Ecto neural progenitor cell (in vitro differentiated cells): ENCODE measurements at places on chromosomes 5 and 9.

DNA sequence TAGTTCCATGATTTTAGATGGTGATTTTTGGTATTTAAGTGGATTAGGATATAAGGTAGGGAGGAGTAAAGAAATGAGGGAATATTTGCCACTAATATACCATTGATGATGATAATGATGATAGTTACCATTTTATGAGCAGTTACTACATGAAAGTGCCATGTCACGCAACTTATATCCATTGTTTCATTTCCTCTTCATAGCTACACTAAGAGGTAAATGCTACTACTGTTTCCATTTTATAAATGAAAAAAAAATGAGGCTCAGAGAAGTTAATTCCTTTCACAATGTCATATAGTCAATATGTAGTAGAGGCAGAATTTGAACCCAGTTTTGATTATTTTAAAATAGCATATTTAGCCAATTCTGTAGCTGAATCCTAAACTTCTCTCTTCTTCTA lies 112.2 kb upstream of the ADRA1B start:
- DNase-seq: no peak

- DNase-seq: no peak
These were observed 7.9 kb downstream of the C9orf50 start for GRCh38 chr9:129612815-129613519.

GRCh38 chr9:132797861-132798659 lies 80.0 kb downstream of the AK8 start:
- peak; percentile 36 for DNase-seq

DNA sequence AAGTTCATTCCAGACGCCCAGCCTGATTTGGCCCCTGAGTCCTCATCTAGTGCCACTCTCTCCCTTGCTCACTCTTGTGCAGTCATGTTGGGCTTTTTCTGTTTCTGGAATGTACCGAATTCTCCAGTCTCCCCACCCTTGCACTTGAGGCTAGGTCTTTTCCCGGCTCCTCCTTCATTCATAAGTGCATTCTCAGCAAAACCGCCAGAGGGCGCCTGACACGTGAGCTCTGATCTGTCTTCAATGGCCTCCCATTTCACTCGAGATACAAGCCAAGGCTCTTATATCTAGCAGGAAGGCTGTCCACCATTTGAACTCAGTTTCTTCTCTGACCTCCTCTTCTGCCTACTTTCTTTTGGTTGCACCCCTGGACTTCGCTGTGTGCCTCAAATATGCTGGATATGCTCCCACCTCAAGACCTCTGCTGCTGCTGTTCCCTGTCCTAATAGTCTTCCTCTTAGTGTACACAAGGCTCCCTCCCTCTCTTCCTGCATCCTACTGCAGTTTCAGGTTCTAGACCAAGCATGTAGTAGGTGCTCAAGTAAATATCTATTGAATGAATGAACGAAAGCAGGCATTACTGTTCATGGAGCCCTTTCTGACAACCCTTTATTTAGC lies 568.1 kb upstream of the WWC1 start:
- DNase-seq: peak; percentile 83

- no peak for DNase-seq
These were observed 1280.2 kb upstream of the C9orf72 start for GRCh38 chr9:28853477-28853876.

- DNase-seq: no peak
These were observed 263.4 kb downstream of the SEC61B start for GRCh38 chr9:99485459-99485858.

DNA sequence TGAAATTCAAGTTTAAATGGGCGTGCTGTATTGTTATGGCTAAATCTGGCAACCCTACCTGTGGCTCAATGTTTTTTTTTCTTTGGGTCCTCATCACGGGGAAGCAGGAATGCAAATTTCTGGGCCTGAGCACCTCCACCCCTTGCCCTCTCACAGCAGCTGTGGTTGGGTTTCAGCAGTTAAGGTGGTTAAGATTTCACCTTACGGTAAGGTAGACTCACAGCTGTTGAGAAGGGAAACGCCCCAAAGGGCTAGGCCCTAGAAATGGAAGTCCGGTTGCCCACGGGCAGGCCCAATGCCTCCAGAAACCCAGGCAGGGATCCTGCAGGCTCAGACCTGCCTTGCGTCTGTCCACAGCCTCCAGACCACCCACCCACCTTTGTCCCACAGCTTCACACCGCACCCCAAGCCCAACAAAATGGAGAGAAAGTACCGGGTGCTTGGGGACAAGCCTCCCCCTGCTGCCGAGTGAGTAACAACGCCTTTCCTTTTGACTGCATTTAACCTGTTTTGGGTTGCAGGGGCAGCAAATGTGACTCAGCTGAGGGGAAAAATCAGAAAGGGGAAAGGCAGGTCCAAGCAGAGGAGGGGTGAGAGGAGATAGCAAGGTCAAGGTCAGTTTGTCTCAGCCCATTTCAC lies 48.1 kb upstream of the TDRD7 start:
- no peak for DNase-seq

GRCh38 chr9:116160676-116161571 lies 7.3 kb downstream of the PAPPA start:
- no peak for DNase-seq

GRCh38 chr5:159386028-159386711 lies 55.9 kb upstream of the IL12B start:
- DNase-seq: no peak

DNA sequence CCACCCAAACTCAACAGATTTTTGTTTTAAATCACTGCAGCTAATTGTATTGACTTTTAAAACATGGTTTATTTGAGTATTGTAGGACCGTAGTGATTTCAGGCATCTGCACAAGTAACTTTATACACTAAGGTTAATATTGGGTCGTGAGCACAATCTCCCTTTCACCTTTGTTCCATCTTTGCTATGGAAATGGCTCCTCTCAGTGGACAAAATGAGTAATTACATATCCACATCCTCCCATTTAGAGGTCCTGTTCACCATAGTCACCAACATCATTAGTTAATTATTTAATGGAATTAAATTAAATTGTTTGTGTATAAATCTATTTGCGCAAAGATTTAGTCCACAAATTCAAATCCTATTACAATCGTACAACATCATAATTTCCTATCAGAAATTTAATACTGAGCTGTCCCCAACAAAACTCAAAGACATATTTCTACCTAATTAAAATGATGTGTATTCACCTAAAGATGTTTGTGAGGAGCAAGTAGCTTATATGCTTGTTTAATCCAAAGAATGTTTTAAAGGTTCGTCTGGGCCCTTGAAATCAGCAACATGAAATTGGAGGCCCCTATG lies 173.0 kb upstream of the DAPK1 start:
- no peak for DNase-seq

GRCh38 chr9:8677741-8678140 lies 878.2 kb upstream of the DMAC1 start:
- DNase-seq: no peak

GRCh38 chr9:75907329-75907728 lies 16.9 kb downstream of the PCSK5 start:
- DNase-seq: no peak

DNA sequence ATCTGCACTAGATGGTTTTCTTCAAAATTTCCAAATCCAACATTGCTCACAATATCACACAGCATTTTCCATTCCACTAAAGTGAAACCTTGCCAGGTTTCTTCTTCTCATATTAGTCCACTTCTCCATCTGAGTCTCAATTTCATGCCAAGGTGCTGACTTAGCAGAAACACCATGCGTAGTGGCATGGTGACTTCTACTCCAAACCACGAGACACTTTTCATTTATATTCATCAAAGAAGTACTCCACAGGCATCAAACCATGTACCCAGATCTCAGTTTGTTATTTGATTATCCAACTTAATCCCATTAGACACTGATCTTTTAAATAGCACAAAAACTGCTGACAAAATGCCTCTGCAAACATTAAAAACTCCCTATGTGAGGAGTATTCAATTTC lies 233.4 kb upstream of the ITGA1 start:
- no peak for DNase-seq

DNA sequence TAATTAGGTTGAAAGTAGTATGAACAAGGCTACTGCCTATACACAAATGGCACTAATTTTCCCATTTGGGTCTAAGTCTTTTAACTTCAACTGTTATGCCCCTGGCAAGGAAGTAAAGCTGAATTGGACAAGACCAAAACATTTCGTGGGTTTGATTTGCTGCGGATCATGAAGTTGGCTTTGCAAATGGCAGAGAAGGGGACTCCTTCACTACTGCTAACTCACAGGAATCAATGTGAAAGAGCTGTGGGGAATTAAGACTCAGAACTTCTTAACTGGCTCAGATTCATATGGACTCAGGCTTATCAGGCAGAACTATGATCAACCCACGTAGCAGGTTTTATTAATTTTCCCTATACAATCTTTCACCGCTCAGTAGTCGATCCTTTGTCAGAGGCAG lies 73.8 kb upstream of the IFNE start:
- no peak for DNase-seq

- DNase-seq: no peak
These were observed 419.4 kb downstream of the MTRR start for GRCh38 chr5:8288334-8288733.

DNA sequence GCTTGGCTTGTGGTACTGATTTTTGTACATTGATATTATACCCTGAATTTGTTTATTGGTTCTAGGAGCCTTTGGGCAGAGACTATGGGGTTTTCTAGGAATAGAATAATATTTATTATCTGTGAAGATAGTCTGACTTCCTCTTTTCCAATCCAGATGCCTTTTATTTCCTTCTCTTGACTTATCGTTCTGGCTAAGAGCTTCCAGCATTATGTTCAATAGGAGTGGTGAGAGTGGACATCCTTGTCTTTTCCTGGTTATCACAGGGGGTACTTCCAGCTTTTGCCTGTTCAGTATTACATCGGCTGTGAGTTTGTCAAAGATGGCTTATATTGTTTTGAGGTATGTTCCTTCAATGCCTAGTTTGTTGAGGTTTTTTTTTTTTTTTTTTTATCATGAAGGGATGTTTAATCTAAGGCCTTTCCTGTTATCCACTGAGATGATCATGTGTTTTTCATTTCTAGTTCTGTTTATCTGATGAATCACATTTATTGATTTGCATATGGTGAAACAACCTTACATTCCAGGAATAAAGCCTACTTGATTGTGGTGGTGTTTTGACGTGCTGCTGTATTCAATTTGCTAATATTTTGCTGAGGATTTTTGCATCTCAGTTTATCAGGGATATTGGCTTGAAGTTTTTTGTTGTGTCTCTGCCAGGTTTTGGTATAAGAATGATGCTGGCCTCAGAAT lies 77.5 kb downstream of the CERT1 start:
- DNase-seq: no peak

DNA sequence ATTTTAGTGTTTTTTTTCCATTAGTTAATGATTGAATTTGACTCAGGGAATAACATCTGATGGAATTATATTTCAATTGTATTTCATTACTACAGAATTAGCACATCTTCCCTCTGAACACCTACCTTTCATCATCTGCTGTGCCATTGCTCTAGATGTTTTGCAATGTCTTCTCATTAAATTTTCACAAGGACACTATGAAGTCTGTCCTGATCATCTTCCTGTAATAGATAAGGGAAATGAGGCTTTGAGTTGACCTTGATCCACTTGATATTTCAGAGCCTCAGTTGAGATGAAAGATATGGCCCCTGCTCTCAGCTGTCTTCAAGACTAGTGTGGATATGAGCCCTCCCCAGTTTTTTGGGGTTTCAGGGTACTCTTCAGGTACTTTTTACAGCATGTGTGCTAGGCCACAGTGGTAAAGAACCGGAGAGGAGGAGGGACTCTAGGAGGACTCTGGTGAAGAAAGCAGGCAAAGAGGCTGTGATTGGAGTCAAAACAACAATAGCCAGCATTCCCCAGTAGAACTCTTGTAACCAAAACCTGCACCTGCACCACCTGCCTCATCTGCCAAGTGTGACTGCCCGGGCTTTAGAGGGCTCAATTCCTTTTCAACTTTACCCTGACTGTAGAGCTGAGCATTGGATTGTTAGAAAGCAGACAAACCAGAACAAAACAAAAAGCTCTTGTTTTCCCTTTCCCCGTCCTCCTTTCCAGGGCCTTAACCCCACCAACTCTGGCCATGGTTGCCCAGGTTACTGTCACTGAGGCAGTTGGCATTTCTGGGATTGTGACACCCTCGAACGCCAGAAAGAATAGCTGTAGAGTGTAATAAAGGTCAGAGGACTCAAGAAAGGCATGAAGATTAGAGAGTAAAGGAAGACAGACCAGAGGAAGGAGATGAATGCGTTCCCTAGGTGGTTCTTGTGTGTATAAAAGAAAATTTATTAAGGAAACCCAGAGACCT lies 56.3 kb downstream of the ERAP1 start:
- peak; percentile 58 for DNase-seq

- no peak for DNase-seq
These were observed 3.9 kb upstream of the TMEM171 start for GRCh38 chr5:73116506-73116905.

GRCh38 chr5:158392753-158393152 lies 533.8 kb upstream of the CLINT1 start:
- DNase-seq: no peak

- DNase-seq: no peak
These were observed 148.3 kb upstream of the MOCS2 start for GRCh38 chr5:53257806-53258373.

DNA sequence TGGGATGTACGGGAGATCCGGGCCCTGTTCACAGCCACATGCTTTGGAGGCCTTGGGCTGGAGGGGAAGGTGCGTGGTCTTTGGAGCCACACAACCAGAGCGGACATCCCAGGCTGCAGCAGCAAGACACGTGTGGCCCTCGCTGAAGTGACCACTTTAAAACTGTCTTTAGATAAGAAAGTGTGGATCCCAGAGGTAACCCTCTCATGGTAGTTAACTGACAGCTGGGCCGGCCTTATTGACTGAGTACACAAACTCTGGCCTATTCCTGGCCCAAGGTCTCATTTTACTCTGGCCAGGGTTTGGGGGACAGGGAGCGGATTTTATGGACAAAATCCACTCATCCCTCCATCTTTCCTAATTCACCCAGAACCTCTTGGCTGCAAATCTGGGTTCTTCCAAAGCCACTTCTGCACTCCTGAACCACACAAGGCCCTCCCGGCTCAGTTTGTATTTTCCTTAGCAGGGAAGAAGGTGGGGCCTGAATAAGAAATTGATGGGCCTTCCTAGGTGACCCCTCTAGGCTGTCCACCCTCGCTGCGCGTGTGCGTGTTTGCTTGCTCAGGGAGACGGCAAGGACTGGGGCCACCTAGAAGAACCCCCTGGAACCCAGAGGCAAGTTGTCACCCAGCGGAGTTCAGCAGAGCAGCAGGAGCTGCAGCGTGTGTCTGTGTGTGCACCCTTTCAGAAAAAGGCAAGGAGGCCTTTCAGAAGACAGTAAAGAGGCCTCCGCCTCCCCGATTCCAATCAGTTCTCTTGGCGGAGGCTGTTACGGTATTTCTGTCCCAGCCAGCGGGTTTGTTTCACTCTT lies 73.3 kb upstream of the ORM1 start:
- DNase-seq: no peak

- DNase-seq: no peak
These were observed 21.1 kb downstream of the HMGXB3 start for GRCh38 chr5:150021491-150022157.

DNA sequence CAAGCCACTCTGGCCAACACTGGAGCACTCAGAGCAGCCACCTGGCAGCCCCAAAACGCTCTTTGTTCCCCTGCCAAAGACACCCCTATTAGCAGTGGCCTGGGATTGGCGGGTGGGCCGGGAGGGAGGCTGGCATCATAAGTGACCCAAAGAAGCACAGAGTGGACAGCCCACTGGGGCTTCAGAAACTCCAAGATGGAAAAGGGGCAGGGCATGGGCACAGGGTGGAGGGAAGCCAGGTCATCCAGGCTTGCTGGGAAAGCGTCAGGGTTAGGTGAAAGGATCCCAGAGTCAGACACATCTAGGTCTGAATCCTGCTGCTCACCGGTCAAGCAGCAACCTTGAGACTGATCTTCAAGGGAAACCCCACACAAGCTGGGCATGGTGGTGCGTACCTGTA lies 14.8 kb downstream of the EEIG1 start:
- DNase-seq: no peak

- no peak for DNase-seq
These were observed 14.9 kb upstream of the HRH2 start for GRCh38 chr5:175642998-175643397.

GRCh38 chr5:109300367-109300766 lies 109.4 kb downstream of the PJA2 start:
- no peak for DNase-seq
